ENCODE measurements at places on chromosomes 5 and 9.
A peak's percentile ranks its signal among the peaks of the same experiment; 100 is the strongest.

GRCh38 chr9:12856603-12857002 lies 81.8 kb downstream of the LURAP1L start:
- DNase-seq, result no peak

- no peak for DNase-seq
Measured at GRCh38 chr9:134123764-134124128, 12.1 kb upstream of the WDR5 start.

DNA sequence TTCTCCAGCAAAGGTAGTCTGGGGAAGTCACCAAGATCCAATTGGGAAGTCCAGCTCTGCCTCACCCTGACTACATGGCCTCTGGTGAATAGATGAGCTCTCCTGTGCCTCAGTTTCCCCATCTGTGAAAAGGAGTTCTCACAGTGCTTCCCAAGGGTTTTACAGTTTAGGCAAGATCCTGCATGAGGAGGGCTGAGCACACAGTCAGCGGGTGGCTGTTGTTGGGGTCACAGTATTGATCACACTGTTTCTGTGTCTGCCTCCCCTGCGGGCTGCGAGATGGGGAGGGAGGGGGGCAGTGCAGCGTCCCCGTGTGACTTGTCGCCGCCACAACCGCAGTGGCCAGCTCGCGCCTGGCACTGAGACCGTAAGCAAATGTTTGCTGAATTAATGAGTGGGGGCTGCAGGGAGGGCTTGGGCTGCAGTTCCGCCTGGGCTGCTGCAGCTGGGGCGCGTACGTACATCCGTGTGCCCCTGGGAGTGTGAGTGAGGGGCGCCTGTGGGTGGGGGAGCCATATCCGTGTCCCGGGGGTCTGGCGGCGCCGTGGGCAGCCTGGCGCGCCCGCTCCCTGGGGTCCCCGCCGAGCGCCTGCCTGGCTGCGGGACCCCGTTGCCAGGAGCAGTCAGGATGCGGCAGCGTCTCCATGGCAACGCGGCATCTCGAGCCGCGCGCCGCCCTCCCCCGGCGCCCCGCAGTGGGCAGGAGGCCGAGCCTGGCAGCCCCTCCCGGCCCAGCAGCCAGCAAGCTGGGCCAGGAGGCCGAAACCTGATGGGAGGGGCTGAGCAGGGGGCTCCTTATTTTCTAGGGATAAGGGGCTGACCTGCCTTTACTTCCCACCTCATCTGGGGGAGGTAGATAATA lies 31.4 kb upstream of the PSD2 start:
- DNase-seq, result no peak

DNA sequence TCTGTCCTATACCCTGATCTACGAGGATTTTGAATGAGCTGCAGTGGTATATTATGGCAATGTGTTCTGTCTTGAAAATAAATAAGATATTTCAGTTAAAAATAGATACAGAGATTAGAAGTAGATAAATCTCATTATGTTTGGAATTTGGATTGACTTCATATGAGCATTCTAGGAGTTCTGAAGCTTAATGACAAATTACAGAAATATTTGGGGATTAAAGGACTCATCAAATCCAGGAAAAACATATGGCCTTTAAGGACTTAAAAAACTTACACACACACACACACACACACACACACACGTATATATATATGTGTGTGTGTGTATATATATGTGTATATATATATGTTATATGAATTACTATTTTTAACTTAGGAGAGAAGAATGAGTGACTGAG lies 446.9 kb upstream of the CD180 start:
- no peak for DNase-seq

DNA sequence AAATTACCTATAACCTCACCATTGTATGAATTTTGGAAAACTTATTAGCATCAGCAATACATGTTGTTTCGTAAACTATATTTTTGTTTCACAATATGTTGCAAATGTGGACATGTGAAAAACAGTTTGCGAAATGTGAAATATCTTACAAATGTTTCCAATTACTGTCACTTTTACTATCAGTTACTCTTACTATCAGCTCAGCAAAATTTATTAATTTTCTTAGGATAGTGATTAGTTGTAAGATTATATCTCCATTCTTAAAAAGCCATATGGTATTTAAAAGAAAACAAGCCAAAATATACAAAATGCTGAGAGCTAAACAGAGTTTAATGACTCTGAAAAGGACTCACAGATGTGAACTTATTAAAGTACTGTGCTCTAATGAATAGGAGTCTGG lies 111.9 kb upstream of the LPAR1 start:
- no peak for DNase-seq

GRCh38 chr5:64678374-64678773 lies 11.9 kb upstream of the SHISAL2B start:
- no peak for DNase-seq

- no peak for DNase-seq
Measured at GRCh38 chr5:76607353-76607871, 15.8 kb downstream of the F2RL2 start.

GRCh38 chr9:33718987-33719386 lies 76.4 kb upstream of the PRSS3 start:
- DNase-seq, result no peak

GRCh38 chr9:132295181-132295580 lies 59.6 kb downstream of the SETX start:
- no peak for DNase-seq

DNA sequence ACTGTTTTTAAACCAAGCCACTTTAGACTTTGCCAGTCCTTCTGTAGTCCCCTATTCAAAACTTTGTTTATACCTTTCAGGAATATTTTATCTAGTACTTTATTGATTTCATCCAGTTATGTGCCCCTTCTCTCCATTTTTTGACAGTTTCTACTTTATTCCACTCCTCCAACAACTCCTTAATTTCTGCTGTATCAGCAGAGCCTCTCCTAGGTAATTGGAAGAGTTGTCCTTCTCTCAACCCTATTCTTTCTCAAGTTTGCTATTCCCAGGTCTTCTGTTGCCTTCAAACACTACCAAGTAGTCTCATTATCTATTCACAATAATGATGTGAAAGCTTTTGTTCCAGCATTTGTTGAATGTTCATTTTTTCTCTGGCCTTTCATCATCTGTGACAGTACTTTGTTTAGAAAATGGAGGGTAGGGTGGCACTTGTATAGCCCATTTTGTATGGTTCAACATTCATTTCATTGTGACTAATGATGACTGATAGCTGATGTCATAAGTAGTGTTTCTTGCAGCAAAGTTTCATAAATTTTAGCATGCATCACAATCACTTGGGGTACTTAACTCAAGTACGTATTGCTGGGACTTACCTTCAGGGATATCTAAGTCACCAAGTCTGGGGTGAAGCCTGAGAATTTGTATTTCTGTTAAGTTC lies 204.4 kb upstream of the DMRT1 start:
- no peak for DNase-seq

GRCh38 chr9:79257228-79257781 lies 314.5 kb upstream of the TLE4 start:
- DNase-seq, result no peak

DNA sequence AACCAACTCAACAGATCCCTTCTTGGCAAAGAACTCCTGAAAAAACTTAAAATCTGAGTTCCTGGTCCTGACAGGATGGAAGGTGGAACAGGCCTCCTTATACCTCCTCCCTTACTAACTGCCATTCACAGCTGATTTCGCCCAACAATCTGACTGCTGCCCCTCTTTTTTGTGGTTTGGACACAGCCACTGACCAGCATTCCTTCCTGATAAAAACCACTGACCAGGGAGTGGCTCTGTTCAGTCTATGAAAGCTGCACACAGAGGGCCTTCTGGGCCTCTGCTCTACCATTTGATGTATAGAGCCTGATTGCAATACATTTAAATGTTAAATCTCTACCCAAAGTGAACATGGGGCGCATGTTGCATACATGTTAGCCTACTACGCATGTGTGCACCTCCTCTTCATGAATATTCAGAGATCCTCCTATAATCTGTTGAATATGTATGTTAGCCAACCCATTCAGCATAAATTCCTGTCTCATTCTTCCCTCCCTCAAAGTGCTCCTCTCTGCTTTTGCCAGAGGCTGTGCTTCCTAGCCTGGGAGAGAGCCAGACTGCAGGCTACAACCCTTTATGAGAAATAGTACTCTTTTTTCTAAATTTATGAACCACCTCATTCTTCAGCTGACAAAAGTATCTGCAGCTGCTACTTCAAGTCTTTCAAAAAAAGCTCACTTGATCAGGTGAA lies 93.7 kb upstream of the MRPS30 start:
- DNase-seq, result no peak

DNA sequence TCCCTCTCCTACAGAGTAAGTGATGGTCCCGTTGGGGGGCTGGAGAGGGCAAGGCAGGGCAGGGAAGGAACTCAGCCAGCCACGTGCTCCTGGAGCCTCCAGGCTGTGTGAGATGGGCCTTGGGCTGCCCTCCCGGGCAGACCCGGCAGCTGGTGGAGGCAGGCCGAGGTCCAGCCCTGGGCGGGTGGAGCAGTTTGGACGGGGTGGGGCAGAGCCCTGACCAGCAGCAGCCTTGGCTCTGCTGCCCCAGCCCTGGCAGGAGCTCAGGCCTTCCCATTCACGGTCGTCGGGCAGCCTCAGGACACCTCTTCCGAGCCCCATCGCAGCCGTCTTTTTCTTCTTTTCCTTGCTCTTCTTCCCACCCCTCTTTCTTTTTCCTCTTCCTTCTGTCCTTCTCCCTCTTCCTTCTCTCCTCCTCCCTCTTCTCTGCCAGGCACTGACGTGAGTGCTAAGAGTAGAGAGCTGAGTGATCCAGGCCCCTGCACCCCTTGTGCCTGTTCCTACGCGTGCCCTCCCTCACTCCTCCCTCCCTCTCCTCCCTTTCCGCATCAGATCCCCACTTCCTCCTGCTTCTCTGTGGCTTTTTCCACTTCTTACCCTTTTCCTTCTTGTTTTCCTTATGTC lies 42.8 kb downstream of the AMBP start:
- DNase-seq, result no peak

DNA sequence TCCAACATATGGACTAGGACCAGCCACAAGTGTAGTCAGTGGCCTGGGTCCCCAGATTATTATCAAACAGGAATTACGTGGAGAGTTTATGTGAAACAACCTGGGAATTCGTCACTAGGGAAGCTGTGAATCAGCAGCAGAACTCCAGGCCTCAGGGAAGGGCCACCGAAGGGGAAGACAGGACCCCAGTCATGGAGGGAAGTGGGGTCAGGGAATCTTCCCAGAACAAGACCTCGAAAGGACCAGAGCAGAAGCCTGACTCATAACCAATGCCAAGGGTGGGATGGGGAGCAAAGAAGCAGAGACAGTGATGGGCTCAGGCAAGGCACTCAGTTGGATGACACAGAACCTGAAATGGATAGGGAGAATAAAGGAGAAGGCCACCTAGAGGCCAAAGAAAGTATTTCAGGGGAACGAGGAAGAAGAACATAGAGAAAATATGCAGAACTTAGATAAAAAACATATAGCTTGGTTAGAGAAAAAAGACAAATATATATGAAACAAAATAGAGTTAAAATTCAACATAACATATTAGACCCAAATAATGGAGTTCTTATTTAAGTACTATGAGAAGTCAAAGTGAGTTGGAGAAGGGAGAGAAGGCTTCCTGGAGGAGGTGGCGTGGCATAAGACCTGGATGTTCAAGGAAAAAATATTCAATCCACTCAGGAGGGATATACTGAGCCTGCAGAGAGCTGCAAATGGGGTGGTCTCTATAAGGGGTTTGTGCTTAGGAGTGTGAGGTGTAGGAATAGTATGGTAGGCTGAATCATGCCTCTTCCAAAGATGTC lies 66.7 kb upstream of the CAST start:
- no peak for DNase-seq

DNA sequence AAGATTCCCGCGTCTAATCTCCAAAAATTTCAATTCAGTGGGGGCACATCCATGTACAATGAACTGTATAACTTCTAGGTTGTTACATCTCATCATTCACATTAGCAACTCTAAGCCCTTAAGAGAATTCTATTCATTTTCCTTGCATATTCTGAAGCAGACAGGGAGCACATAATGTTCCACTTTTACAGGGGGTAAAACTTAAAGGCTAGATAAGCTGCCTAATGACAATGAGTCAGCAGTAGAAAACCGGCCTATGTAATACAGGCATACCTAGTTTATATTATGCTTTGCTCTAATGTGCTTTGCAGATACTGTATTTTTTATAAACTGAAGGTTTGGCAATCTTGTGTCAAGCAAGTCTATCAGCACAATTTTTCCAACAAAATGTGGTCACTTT lies 40.4 kb downstream of the PTAR1 start:
- DNase-seq, result no peak

DNA sequence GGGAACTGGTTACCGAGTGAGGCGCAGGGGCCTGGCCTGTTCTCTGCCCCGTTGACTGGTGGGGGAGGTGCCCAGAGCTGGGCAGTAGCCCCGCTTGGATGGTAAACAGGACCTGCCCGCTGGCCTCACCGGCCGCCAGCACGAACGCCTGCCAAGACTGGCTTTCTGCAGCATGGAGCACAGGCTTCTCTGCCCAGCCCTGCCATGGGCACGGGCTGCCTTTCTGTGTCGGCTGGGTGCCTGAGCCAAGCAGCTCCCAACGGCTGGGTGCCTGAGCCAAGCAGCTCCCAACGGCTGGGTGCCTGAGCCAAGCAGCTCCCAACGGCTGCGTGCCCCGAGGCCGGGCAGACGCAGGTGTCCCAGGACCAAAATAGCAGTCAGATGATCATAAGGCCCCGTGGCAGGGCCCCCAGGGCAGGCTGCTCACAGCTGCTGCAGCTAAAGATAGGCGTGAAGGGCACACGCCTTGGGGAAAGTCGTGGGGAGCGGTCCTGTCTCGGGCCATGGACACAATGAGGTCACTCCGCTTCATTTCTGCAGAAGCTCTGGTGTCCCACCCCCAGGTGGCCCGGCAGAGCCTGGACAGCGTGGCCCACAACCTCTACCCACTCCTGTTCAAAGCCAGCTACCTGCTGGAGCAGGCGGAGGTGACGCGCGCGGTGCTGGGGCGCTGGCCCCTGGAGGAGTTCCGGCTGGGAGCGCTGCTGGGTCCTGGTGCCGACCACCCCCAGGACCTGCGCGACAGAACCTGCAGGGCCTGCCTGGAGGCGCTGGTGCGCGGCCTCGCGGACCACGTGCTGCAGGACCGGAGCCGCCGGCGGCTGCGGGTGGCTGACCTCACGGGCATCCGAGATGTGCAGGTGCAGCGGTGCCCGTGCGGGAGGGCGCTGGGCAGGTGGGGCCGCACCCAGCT lies at the start of gene LRRC14B:
Gene LRRC14B (plus strand): TSS at position 460 of the 913 bp plus-strand sequence. CDS start 44 bp downstream, at position 504.
- DNase-seq, result peak; percentile 4

- DNase-seq, result no peak
Measured at GRCh38 chr5:94674490-94675382, 56.3 kb downstream of the SLF1 start.

- DNase-seq, result no peak
Measured at GRCh38 chr5:129041196-129041881, 53.2 kb upstream of the ISOC1 start.

DNA sequence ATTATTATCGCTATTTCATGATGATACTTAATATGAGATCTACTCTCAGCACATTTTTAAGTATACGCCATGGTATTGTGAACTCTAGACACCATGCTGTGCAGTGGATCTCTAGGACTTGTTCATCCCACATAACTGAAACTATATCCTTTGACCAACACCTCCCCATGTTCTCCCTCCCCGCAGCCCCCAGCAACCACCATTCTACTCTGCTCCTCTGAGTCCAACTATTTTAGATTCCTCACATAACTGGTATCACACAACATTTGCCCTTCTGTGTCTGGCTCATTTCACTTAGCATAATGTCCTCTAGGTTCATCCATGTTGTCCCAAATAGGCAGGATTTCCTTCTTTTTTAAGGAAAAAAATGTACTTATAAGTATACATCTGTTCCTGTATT lies 6.6 kb upstream of the TBC1D2 start:
- DNase-seq, result no peak

GRCh38 chr5:7753596-7753995 lies 97.3 kb downstream of the CFAP90 start:
- no peak for DNase-seq
